Stimulated activated CD8-positive, alpha-beta memory T cell treated with anti-CD3 and anti-CD28 coated beads, Interleukin-7, amount 100 ng/mL, for 4 hours (primary cell): ENCODE measurements at places on chromosomes 6 and 20.

- DNase-seq, result no peak
Measured at GRCh38 chr20:39468703-39469102, 506.6 kb downstream of the DHX35 start.

GRCh38 chr20:53900380-53900999 is 169.9 kb downstream of the BCAS1 start:
- no peak for DNase-seq

DNA sequence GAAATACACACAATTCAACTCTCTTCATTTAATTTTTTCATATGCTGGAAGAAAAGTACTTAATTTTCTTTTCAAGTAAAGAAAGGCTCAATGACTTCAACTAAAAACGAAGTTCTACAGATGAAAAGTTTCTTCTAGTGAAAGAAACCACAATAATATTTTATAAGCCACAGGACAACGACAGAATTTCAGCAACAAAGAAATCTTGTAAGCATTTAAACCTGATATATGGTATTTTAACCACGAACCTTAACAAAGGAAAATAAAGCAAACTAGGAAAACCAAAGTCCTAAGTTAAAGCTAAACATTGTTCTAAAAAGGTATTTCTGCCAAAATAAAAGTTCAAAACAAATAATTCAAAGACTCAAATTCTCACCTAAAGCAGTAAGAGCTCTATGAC is 24.6 kb upstream of the DST start:
- DNase-seq, result no peak

DNA sequence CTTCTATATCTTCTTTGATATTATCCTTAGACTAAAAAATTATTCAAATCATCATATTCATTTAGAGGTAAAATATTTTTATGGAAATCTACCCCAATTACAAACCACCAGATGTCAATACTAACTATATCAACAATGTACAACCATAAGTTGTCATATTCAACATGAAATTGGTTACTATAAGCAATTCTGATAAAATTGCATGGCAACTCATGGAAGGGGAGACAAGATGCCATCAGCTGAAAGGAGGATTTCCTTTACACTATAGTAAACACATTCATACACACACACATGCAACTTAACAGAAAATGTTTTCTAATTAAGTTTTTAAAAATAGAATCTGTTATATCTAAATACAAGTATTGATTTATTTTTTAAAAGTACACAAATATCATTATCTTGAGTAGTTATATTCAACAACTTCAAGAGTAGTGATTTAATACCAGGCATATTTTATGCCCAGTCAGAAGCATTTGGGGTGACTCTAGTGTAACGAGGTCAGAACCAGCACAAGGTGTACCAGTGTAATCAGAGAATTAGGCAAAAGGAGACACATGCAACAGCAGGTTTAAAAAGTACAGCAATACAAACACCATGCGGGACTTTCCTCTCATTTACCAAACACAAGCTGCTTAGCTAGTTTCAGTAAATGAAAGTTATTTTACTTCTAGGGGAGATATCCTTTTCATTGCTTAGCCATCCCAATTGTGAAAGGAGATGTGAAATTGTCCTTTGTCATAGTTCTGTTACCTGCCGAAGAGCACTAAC is 1.0 kb downstream of the FILIP1 start:
- DNase-seq, result no peak

- DNase-seq, result no peak
Measured at GRCh38 chr20:23179766-23180403, 93.8 kb upstream of the CD93 start.

- DNase-seq, result no peak
Measured at GRCh38 chr6:54291738-54292137, 16.5 kb upstream of the TINAG start.

- DNase-seq, result no peak
Measured at GRCh38 chr6:51550243-51550642, 537.2 kb downstream of the PKHD1 start.

GRCh38 chr6:133817460-133818047 is 71.4 kb upstream of the TCF21 start:
- DNase-seq, result no peak

GRCh38 chr6:3820563-3820962 is 28.6 kb upstream of the FAM50B start:
- no peak for DNase-seq

GRCh38 chr6:33947047-33947446 is 143.2 kb upstream of the MLN start:
- no peak for DNase-seq

GRCh38 chr6:153086225-153086990 is 44.7 kb downstream of the RGS17 start:
- no peak for DNase-seq

DNA sequence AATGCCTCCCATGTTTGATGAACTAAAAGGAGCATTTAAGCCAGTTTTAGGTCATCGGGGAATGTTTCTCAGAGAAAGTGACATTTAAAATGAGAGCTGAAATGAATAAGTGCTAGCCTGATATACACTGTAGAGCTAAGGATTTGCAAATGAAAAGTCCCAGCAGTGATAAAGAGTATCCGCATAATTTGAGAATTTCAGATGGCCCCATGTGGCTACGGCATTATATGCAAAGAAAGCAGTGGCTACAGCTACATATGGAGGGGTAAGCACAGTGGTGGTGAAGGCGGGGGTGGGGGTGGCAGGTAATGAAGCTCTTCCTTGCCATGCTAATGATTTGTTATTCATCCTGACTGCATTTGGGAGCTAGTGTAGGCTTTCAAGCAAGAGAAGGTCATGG is 371.3 kb downstream of the ARHGAP18 start:
- DNase-seq, result no peak

- DNase-seq, result no peak
Measured at GRCh38 chr6:42217157-42217518, 523 bp downstream of the MRPS10 start.

GRCh38 chr6:73169633-73170032 is 55.7 kb downstream of the KHDC1L start:
- DNase-seq, result no peak

GRCh38 chr20:53299831-53300230 is 293.8 kb downstream of the ZNF217 start:
- no peak for DNase-seq

GRCh38 chr6:131949909-131950766 is 1.0 kb downstream of the CCN2 start:
- DNase-seq, result no peak

GRCh38 chr20:3334156-3334943 is 73.1 kb downstream of the DNAAF9 start:
- DNase-seq, result no peak

DNA sequence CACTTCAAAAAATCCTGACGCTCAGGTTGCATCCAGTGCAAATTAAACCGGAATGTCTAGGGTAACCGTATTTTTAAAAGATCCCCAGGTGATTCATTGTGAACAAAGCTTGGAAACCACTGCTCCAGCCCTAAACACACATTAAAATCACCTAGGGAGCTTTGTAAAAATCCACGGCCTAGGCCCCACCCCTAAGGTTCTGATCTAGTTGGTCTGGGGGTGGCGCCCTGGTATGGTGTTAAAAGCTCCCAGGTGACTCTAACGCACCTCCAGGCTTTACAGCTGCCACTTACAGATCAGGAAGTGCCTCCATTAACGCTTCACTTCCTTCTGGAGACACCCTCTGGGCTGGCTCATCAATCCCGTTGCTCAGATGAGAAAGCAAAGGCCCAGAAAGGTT is 92.2 kb downstream of the GRM4 start:
- DNase-seq, result no peak

- no peak for DNase-seq
Measured at GRCh38 chr6:107868867-107869611, 44.9 kb upstream of the SCML4 start.

DNA sequence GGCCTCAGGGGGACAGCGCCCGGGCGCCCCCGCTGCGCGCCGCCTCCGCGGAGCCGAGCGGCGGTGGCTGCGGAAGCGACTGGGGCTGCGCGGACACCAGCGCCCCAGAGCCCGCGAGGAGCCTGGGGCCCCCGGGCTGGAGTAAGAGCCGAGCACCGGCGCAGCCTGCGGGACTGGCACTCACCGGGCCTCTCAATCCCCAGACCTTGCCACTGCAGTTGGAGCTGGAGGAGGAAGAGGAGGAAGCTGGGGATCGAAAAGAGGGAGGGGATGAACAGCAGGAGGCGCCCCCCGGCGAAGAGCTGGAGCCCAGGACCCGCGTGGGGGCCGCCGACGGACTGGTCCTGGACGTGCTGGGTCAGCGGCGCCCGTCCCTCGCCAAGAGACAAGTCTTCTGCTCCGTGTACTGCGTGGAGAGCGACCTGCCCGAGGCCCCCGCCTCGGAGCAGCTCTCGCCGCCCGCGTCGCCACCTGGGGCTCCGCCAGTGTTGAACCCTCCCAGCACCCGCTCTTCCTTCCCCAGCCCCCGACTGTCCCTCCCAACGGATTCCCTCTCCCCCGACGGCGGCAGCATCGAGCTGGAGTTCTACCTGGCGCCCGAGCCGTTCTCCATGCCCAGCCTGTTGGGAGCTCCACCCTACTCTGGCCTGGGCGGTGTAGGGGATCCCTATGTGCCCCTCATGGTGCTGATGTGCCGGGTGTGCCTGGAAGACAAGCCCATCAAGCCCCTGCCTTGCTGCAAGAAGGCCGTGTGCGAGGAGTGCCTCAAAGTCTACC is 590 bp downstream of the RNF217 start:
- DNase-seq, result no peak

GRCh38 chr6:17490724-17491123 is 97.3 kb downstream of the CAP2 start:
- no peak for DNase-seq

DNA sequence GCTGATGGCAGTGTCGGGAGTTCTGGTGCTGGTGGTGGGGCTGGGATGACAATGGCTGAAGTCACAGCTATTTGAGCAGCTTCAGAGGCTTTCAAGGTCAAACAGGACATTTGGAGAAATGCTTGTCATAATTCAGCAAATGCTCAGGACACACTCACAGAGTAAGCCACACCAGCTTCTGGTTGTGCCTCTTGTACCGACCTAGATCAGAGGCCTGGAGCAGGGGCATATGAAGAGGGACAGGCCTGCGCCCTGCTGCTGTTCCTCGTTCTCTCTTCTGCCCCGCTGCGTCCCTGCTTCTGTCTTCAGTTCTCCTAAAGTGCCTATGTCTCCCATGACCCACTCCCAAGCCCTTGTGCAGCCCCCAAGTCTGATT is 893 bp upstream of the PGC start:
- no peak for DNase-seq

- DNase-seq, result no peak
Measured at GRCh38 chr6:2477250-2477649, 231.8 kb upstream of the GMDS start.

- DNase-seq, result no peak
Measured at GRCh38 chr6:105210932-105211531, 31.2 kb upstream of the POPDC3 start.
